CD4-positive, alpha-beta T cell treated with Interleukin-1 beta for 1 hour (primary cell): ENCODE measurements at places on chromosomes 16 and 17.
A peak's percentile ranks its signal among the peaks of the same experiment; 100 is the strongest.

DNA sequence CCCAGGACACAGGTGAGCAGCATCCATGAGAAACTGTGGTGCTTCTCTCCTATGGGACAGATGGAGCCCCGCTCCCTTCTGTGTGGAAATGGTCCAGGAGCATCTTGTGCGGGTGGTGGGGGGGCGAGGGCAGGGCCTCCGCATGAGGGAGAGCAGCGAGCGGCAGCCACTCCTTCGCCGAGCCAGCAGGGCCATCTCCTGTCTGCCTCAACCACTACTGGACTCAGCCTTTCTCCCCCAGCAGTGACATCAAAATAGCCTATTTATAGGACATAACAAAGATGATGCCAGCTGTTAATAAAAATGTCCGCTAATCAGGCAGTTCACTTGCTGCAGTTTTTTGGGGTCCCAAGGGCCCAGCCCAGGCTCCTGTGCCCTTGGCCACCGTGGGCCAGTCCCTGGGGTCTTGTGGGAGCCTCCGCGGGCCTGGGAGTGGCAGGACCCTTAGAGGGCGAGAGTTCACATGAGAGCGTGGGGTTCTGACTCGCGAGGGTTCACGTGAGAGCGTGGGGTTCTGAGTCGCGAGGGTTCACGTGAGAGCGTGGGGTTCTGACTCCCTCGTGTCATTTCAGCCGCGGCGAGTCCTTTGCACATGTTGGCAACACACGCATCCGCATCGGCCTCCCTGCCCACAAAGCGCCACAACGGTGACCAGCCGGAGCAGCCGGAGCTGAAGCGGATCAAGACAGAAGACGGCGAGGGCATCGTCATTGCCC lies 47.4 kb downstream of the WDR45B start:
- no peak for DNase-seq

- no peak for DNase-seq
Observed at GRCh38 chr17:38917259-38917658, 8.2 kb upstream of the LASP1NB start.

GRCh38 chr17:80270104-80270503 lies 9.5 kb downstream of the RNF213 start:
- no peak for DNase-seq

- no peak for DNase-seq
Observed at GRCh38 chr16:23663918-23664317, 14.8 kb upstream of the PLK1 start.

- no peak for DNase-seq
Observed at GRCh38 chr16:69818891-69819545, 56.9 kb downstream of the WWP2 start.

GRCh38 chr16:77868478-77868877 lies 80.1 kb downstream of the VAT1L start:
- no peak for DNase-seq

- no peak for DNase-seq
Observed at GRCh38 chr17:4369557-4370230, 3.2 kb upstream of the UBE2G1 start.

DNA sequence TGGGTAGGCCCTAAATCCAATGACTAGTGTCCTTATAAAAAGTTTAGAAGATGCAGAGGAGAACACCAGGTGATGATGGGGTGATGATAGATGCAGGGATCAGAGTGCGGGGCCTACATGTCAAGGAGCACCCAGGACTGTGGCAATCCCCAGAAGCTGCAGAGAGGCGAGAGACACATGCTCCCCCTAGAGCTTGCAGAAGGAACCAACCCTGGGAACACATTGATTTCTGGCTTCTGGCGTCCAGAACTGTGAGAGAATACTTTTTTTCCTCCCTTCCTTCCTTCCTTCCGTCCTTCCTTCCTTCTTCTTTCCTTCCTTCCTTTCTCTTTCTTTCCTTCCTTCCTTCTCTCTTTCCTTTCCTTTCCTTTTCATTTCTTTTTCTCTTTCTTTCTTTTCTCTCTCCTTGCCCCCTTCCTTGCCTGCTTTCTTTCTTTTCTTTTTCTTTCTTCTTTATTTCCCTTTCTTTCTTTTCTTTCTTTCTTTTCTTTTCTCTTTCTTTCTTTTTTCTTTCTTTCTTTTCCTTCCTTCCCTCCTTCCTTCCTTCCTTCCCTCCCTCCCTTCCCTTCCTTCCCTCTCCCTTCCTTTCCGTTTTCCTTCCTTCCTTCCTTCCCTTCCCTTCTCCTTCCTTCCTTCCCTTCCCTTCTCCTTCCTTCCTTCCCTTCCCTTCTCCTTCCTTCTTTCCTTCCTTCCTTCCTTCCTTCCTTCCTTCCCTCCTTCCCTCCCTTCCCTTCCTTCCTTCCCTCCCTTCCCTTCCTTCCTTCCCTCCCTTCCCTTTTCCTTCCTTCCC lies 134.3 kb downstream of the HAPSTR1 start:
- no peak for DNase-seq

DNA sequence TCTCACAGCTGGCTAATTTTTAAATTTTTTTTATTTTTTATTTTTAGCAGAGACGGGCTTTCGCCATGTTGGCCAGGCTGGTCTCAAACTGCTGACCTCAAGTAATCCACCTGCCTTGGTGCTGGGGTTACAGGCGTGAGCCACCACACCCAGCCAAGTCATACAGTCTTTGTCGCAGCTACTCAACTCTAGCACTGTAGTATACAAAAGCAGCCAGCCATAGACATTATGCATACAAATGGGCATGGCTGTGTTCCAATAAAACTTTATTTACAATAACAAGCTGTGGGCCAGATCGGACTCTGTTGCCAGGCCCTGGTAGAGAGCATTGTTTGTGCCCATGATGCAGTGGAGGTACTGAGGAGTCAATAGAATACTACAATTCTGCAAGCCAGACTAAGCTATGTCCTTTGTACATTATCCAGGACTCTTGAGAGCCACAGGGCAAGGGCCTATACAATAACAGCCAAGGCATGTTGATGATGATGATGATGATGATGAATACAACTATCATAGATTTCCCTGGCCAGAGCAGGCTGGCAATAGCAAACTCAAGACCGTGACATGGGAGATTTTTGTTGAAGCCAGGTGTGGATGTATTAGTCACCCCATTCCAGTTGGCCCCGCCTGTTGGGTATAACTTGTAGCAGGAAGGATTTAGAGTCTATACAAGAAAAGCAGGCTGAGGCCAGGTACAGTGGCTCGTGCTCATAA lies 101.8 kb downstream of the MYH11 start:
- DNase-seq, result no peak

GRCh38 chr16:88633684-88634140 lies 4.7 kb upstream of the IL17C start:
- DNase-seq, result peak; percentile 70

- no peak for DNase-seq
Observed at GRCh38 chr16:14489460-14489859, 140.6 kb downstream of the PARN start.
